ENCODE measurements at places on chromosomes 7 and 10.
A peak's percentile ranks its signal among the peaks of the same experiment; 100 is the strongest.

DNA sequence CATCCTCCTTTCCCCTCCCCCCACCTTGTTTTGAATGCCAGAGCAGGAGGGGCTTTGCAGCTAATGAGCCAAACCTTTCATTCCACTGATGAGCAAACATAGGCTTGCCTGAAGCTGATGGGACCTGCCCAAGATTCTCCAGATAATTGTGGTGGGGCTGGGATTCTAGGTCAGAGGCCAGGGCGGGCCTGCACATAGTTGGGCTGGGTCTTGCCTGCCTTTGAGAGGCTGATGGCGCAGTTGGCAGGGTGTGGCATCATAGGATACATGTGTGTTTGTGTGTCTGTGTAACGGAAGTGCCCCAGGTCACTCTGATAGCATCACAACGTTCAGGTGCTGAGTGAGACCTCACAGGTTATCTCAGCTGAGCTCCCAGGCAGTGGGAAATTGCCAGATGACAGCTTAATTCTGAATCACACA lies 22.9 kb downstream of the BTBD16 start:
- no peak for ATAC-seq

- ATAC-seq = no peak
These were observed 493.0 kb downstream of the KCNMA1 start for GRCh38 chr10:77144656-77145055.

DNA sequence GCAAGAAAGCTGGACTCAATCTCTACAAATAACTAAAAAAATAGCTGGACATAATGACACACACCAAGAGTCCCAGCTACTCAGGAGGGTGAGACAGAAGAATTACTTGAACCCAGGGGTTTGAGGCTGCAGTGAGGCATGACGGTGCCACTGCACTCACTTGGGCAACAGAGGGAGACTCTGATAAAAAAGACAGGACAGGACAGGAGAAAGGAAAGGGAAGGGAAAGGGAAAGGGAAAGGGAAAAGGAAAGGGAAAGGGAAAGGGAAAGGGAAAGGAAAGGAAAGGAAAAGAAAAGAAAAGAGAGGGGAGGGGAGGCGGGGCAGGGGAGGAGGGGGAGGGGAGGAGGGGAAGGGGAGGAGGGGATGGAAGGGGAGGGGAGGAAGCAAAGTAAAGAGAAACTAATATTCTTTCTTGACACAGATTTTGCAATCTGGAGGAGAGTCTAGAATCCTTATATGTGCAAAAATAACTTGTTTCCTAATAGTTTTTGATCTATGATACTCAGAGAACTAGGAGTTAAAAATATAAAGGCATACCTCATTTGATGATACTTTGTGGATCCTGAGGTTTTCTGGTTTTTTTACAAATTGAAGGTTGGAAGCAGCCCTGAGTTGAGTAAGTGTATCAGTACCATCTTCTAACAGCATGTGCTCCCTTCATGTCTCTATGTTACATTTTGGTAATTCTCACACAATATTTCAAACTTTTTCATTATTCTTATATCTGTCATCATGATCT lies 8.0 kb downstream of the SAR1A start:
- ATAC-seq = no peak

DNA sequence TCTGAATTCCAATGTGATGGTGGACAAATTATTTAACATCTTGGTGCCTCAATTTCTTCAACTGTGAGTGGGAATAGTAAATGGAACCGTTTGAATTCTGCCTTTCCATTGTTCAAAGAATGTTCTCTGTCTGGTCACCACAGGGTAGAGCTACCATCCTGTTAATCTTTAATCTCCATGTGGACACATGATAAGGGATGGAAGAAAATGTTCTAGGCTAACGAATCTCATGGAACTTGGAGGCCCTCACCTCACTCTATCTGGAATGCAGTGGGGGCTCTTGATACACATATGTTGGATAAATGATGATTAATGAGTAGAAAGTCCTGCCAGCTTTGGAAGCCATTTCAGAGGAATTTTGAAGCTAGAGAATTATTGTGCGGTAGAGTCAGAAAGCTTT lies 118.5 kb upstream of the HABP2 start:
- no peak for ATAC-seq

DNA sequence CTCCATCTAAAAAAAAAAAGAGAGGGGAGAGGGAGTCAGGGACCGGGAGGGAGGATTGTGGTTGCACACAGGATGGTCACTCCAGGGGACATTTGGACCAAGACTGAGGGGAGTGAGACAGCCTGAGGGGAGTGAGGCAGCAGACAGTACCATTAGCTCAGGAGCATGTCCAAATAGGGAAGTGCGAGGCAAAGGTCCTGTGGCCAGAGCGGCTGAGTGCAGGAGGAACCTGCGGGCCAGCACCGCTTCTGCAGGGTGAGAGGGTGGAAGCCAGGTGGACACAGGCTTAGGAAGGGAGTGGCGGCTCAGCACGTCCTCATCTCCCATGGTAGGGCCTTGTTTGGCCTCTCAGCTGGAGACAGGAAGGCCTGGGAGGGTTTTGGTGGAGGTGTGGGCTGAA lies 48.9 kb upstream of the PFKFB3 start:
- ATAC-seq = no peak

DNA sequence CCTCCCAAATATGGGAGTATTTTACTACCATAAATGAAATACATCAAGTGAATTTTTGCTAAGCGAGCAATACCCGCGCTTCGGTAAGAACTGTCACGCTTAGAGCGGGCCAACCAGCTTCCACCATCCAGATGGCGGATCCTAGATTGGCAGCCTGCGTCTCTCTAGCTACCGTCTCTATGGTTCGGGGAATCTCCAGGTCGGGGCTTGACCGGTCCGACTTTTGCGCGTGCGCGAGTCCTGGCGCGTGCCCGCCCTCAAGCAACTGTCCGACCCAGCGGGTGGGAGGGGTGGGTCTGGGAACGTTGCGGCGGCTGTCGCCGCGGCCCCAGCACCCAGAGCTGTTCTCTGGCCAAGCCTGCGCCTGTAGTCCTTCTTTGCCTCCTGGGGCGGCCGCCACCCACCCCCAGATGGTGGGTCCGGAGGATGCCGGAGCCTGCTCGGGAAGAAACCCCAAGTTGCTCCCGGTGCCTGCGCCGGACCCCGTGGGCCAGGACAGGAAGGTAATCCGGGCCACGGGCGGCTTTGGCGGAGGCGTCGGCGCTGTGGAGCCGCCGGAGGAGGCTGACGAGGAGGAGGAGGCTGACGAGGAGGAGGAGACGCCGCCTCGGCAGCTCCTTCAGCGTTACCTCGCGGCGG lies at the start of gene TBC1D12:
Gene TBC1D12, plus strand, starts transcription at position 338 of the 639 bp plus-strand sequence. Its CDS starts 73 bp downstream, at position 411.
- ATAC-seq = peak; percentile 62

GRCh38 chr7:29196191-29196590 lies 1.6 kb downstream of the CHN2 start:
- ATAC-seq = no peak

DNA sequence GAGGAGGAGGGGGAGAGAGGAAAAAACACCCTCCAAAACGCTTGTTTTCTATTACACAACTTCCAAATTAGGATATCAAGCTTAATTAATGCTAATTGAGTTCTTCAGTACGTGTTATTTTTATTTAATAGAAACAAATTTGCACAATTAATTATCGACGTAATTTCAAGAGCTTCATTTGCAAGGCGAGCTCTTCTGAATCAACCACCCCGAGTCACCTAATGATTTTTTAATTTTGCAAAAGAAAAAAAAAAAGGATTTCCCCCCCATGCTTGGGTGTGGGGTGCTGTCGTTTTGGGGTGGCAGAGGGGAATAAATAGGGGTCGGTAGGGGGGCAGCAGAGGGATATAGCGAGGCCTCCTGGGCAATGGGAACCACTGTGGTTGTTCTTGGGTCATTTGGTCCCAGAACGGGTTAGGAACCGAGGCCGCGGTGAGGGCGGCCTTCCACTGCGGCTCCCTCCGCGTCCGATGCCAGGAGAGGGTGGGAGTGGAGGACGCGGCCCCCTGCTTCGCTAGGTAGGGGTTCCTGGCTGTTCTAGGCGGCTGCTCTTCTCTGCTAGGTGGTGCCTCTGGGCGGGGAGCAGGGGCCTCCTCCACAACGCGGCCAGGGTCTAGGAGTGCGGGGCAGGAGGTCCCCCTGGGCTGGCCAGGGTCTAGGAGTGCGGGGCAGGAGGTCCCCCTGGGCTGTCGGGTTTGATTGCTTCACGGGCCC lies 7.3 kb downstream of the UNCX start:
- no peak for ATAC-seq

Data from activated CD4-positive, CD25-positive, alpha-beta regulatory T cell treated with anti-CD3 and anti-CD28 coated beads, Interleukin-2, amount 50 U/mL, for 24 hours (primary cell).